Activated CD4-positive, alpha-beta T cell treated with anti-CD3 and anti-CD28 coated beads, Interleukin-2, amount 50 U/mL, for 24 hours (primary cell): ENCODE measurements at places on chromosomes 2 and 18.

DNA sequence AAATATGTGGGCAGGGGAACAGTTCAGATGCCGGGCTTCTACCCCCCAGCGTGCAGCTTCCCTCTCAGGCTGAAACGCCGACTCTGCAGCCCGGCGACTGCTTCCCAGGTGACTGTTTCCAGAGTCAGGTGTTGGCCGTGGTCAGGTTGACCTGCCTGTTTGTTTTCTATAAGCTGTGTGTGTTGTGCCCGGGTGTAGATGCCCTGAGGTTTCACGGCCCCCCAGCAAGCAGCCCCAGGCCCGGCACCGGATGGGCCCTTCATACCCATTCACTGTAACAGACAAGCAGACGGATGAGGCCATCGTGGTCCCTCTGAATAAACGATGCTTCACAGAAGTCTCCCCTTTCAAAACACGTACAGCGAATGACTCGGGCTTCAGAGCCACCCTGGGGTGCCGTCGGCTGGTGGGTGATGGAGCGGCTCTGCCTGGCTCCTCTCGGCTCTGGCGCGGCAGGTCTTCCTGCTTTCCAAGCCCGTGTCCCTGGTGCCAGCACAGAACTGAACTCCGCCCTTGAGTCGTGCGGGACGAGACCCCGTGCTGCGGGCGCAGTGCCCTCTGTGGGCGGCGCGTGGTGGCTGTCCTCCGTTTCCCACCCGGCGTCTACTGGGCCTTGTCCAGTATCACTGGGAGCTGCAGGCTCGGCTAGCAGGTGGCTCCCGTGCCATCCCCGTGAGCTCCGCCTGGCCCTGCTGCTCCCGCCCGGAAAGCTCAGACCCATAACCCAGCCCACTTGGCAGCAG lies 15.0 kb upstream of the KCNG2 start:
- DNase-seq: no peak

- DNase-seq: no peak
These were observed 15.6 kb upstream of the PSD4 start for GRCh38 chr2:113157897-113158753.

GRCh38 chr18:58727776-58728500 lies 56.7 kb downstream of the MALT1 start:
- DNase-seq: no peak

- DNase-seq: no peak
These were observed 175.4 kb upstream of the NETO1 start for GRCh38 chr18:73043211-73043610.

GRCh38 chr2:95526360-95527341 lies 42.1 kb upstream of the TRIM43B start:
- DNase-seq: peak; percentile 41

DNA sequence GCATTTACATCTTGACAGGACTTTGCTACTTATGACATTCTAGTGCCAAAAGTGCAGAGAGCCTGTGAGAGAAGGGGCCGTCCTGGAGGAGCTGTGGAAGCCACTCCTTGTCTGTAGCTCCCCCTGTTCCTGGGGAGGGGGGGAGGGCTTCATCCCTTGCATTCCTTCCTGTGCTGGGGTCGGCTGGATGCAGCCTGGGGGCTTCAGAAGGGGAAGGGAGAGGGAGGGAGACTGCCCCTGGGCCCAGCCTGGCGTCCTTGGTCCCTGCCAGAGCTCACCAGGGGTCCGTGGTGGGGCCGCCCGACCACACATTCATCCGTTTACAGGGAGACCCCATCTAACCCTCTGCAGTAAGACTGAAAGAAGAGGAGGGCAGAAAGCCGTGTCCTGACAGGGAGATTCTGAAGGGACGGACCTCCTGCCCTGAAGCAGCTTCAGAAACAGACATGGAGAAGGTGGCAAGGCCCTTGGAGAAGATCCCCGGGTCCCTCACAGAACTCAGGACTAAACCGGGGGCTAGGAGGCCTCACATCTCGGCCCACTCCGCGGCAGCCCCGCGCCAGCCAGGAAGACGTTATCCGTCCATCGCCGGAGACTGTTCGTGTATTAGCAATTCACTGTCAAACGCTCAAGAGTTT lies 258.3 kb upstream of the SALL3 start:
- no peak for DNase-seq

GRCh38 chr2:172597176-172597842 lies 41.4 kb downstream of the PDK1 start:
- no peak for DNase-seq

- no peak for DNase-seq
These were observed 10.4 kb downstream of the KCNE4 start for GRCh38 chr2:223062396-223062795.

GRCh38 chr2:232901736-232902578 lies 31.9 kb downstream of the SNORC start:
- no peak for DNase-seq

DNA sequence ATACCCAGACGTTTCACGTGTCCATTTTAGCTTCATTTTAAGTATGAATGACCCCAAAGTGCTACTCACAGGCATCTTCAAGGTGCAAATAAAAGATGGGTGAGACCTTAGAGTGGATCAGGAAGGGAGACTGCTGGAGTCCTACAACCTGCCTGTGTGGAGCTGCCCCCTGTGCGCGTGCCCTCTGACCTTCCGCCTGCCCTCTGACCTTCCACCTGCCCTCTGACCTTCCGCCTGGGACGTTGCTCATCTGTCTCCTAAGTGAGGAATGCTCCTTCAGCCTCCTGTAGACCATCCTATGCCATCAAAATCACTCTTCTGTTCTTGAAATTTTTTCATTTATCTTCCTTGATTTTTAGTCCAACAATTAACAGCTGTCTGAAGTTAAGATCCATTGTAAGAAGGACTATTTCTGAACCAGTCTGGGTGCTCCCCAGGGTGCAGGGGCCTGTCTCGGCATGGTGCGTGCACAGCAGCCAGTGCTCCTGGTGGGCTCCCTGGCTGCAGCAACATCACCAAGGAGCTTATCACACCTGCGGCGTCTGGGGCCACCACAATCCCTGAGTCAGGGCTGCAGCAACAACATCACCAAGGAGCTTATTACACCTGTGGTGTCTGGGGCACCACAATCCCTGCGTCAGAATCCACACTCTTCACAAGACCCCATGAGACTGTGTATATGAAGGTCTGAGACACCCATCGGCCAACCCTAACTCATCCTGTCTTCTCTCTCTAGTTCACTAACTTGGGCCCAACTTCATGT lies 86.0 kb downstream of the TPO start:
- no peak for DNase-seq

DNA sequence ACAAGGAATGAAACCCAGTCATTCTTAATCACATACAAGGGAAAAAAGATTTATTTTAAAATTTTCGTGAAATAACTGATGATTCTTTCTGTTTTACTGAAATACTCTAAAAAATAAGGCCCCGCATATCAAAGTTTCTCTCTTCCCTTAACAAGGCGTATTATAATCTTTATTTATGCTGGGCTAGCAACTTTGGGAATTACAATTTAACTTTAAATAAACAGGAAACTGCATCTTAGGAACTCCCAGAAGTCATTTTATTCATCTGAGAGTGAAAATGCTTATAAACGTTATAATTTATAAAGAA lies 166.7 kb downstream of the TCF4 start:
- DNase-seq: no peak

DNA sequence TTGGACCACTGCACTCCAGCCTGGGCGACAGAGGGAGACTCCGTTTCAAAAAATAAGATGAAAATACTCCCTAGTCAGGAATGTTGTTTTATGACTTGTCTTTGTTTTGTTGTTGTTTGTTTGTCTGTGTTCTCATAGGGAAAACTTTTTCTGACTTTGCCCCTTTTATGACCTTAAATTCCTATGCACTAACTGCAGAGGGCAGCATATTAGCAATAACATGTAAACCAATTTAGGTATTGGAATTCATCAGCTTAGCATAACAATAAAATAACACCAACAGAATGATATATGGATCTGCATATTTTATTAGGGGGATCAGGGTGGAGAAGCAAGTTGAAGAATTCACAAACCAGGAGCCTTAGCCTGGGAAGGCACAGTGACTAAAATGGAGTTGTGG lies 631.5 kb downstream of the SUCLG1 start:
- DNase-seq: no peak

- DNase-seq: no peak
These were observed 159.7 kb downstream of the SMAD7 start for GRCh38 chr18:48790869-48791635.

DNA sequence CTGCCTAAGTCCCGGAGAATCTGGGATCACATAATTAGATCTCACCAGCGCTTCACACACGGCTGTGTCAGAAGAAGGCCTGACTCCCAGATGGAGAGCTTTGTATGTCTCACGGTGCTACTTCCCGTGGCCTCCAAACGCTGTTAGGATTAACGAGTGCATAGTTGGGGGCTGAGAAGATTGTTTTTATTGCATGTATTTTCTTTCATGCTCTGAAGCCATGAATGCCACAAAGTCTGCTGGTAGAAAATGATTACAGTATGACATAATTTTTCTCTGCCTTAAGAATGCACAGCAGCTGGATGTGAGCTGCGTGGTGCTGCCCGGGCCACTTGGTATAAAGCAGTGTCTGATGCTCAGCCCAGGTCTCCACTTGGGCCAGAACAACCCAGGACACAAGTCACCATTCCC lies 166.5 kb downstream of the SEPTIN10 start:
- no peak for DNase-seq

- no peak for DNase-seq
These were observed 28.8 kb downstream of the APCDD1 start for GRCh38 chr18:10482985-10483949.

GRCh38 chr2:183283209-183283608 lies 159.0 kb downstream of the NUP35 start:
- DNase-seq: no peak

- no peak for DNase-seq
These were observed 402.5 kb upstream of the DDX18 start for GRCh38 chr2:117411983-117412382.

DNA sequence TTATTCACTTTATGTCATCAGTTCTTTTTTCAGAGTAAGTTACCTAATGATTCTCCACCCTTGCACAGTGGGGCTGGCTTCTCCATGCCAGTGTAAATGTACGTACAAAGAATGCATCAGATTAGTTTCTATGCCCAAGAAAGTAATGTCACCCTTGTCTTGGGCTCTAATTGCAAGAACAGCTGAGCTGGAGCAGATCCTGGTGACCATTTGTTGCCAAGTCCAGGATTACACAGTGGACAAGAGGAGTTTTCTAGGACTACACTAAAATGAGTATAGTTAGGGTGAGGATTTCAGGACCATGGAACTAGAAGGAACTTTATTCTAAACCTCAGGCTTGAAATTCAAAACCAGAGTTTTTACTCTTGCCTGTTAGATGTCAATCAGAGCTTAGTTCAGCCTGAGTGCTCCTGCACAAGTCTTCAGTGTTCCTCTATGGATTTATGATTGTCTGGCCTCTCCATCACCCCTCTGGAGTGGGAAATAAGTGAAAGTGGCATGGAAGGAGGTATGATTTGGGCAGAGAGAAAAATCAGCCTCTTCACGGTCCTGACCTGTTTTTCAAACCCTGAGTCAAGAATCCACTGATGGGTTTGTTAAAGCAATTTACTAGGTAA lies 29.8 kb downstream of the PCBP1 start:
- DNase-seq: no peak

DNA sequence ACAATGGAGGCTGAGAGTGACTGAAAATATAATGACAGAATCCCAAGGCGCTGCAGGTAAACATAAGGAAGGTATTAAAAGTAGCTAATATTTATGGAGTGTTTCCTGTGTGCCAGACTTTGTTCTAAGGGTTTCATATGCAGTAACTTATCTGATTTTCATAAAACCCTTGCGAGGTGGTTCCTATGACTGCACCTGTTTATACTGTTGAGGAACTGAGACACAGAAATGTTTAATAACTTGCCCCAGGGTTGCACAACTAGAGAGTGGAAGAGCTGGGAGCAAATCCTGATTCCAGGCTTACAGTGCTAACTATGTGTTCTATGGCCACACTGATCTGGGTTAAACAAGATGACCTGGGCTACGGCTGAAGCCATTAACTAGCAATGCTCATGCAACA lies 2.4 kb downstream of the SP110 start:
- no peak for DNase-seq

DNA sequence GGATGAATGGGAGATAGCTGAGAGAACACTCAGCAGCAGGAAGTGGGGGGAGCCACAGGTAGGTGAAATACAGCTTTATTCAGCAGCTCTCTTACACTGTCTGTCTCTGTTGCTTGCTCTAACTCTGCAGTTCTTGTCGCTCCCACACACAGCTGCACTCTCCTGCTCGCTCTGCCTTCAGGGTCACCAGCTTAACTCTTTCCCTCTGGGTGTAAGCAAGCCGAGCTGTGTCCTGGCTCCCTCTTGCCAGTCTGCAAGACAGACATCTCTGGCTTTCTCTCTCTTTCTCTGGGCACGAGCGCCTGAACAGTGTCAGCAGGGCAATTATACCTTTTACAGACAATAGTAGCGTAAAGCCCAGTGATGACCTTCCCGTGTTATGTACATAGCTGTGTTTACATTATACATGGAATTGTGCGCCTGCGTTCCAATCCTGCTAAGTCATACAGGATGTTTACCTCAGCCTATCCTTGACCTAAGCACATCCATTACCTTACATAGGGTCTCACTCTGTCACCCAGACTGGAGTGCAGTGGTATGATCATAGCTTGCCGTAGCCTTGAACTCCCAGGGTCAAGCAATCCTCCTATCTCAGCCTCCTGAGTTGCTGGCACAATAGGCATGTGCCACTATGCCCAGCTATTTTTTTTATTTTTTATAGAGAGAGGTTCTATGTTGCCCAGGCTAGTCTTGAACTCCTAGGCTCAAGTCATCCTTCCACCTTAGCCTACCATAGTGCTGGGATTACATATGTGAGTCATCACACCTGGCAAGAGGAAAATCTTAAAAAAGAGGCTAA lies 57.8 kb upstream of the CHN1 start:
- DNase-seq: no peak

- DNase-seq: no peak
These were observed 189.7 kb downstream of the TMEM247 start for GRCh38 chr2:46669016-46669415.

DNA sequence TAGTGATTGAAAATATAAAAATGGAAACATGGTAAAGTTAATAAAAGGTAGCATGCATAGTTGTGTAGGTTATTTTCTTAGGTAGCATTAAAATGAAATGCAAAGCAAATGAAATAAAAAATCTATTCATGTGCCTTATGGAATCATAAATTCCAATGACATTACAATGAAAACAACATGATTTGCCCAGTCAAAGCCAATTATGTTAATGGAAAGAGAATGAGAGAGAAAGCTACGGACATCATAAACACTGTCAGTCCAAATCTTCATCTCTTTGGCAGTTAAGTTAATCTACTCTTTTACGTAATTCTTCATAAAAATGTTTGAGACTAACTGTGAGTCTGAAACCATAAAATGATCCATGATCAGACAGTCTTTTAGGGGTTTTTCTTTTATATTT lies 636.7 kb upstream of the SYT4 start:
- DNase-seq: no peak

DNA sequence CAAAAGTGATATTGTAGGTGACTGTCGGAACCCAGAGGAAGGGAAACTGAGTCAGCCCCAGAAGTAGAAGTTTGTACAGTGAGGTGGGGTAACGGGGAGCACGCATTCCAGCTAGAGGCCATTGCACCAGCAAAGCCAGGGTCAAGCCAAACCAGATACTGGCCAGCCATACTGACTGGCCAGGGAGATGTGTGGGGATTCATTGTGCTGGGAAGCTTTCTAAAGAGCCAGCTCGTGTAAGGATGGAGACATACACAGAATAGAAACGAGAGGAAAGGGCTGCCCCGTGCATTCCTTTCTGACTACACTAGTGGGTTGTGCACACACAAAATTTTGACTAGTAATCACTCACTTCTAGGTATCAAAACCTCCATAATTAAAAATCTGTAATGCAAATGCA lies 175.3 kb upstream of the PID1 start:
- no peak for DNase-seq

GRCh38 chr2:197972061-197972460 lies 167.7 kb downstream of the PLCL1 start:
- no peak for DNase-seq

GRCh38 chr2:16186661-16187481 lies 246.5 kb downstream of the MYCN start:
- no peak for DNase-seq
